Type B pancreatic cell (in vitro differentiated cells): ENCODE measurements at places on chromosomes 7 and 10. TPM values are rescaled to one million over a fixed set of nuclear protein-coding genes. Genes with fewer than 3 reads are reported as not detected.

Gene AGR3
- total RNA-seq: 5.2 and 10.4 TPM in 2 replicates

DNA sequence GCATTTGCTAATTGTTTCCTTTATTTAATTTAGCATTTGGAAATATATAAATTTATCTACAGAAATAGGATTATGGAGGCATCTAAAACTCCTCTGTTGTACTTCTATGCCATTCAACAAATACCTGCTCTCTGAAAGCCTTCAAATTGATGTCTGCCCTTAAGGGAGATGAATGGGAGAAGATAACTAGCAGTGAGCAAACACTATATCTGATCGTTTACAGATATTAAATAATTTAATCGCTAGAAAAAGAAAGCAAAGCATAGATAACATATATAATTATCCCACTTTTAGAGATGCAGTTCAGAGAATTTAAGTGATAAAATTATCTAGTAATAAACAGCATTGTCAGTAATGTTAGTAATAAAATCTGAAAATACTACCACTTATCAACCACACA, 524.9 kb downstream of the NRG3 start:
- peaks cover 11% of the 10 kb centered on the region for H3K27me3 ChIP-seq
- no peak for DNase-seq
- peaks cover 3% of the 10 kb centered on the region for H3K36me3 ChIP-seq
- H3K4me1 ChIP-seq: peaks cover 24% of the 10 kb centered on the region
- no peak overlapping the region for H3K4me3 ChIP-seq

Gene DNAJC12
- 15.7 and 19.4 TPM in 2 replicates for total RNA-seq

GRCh38 chr7:107468824-107469223, 1.0 kb upstream of the GPR22 start:
- H3K27ac ChIP-seq: no peak overlapping the region
- H3K36me3 ChIP-seq: no peaks in the 10 kb centered on the region
- no peak for DNase-seq
- H3K4me3 ChIP-seq: no peak overlapping the region
- H3K4me1 ChIP-seq: no peaks in the 10 kb centered on the region

Gene MEST
- 489 and 572 TPM in 2 replicates for total RNA-seq

- no peaks in the 10 kb centered on the region for H3K36me3 ChIP-seq
- DNase-seq: no peak
- H3K4me3 ChIP-seq: no peak overlapping the region
Measured at GRCh38 chr10:71045936-71046335, 157.6 kb upstream of the PCBD1 start.

Gene WNT16
- total RNA-seq: 0.64 and 1.1 TPM in 2 replicates
